ENCODE measurements at places on chromosomes 12 and 14.

DNA sequence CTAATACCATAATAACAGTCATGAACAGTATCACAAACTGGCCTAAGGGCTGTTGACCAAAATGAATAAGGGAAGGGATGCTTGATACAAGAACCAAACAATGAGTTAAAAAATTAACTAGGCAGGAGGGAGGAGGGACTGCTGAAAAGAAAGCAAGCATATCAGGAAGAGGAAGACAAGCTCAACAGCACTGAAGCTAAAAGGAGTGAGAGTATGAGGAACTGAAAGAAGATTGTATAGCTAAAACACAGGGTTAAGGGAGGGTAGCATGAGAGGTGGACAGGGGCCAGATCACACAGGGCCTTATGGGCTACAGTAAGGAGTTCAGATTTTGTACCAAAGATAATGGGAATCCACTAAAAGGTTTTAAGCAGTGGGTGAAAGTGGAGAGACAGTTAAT is 34.1 kb downstream of the ITGA7 start:
- H3K4me1 ChIP-seq: no peaks in the 10 kb centered on the region
- H3K4me3 ChIP-seq: no peak overlapping the region
- H3K36me3 ChIP-seq: no peaks in the 10 kb centered on the region
- H3K27me3 ChIP-seq: no peaks in the 10 kb centered on the region

DNA sequence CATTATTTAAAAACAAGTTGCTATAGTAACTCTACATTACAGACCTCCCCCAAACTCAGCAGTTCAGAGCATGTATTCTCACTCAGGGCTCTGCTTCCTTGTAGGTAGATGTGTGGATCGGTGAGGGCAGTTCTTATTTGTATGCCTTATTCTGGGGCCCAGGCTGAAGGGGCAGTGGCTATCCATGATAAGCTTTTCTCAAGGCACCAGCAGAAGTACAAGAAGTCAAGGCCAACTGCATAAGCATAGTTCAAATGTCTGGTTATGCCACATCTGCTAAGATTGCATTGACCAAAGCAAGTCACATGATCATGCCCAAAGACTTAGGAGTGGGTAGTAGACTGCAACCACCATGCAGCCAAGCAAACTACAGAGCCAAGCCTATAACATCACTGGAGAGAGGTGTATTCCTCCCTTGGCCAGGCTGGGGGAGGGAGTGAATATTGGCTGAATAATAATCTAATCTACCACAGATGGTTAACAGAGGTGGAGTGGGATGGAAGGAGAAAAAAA is 4.6 kb downstream of the PSEN1 start:
- no peak for DNase-seq
- H3K27ac ChIP-seq: no peak overlapping the region

DNA sequence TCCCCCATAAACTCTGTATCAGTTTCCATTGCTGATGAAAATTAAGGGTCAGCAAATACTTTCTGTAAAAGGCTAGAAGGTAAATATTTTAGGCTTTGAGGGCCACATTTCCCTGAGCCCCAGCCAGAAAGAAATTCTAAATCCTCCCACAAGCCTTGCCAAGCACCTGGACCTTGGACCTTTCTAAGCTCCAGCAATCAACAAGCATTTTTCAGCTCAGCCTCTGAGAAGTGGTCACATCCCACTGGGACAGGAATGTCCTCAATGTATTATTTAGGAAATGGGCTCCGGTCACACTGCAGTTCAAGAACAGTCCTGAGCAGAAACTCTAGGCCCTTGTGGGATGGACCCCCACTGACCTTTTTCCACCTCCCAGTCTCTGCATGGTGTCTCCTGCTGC is 55.9 kb downstream of the WSCD2 start:
- H3K27ac ChIP-seq: no peak overlapping the region
- H3K4me3 ChIP-seq: no peak overlapping the region
- no peak for DNase-seq
- H3K4me1 ChIP-seq: no peaks in the 10 kb centered on the region
- H3K27me3 ChIP-seq: no peaks in the 10 kb centered on the region

- H3K27ac ChIP-seq: peak overlapping the region; percentile 89
- no peak for DNase-seq
- H3K4me3 ChIP-seq: peak overlapping the region; percentile 86
- peaks cover 35% of the 10 kb centered on the region for H3K4me1 ChIP-seq
- H3K36me3 ChIP-seq: peaks cover 21% of the 10 kb centered on the region
Measured at GRCh38 chr12:77064896-77065360, 441 bp downstream of the E2F7 start.

GRCh38 chr12:108505129-108505528 is 9.9 kb upstream of the FICD start:
- peaks cover 3% of the 10 kb centered on the region for H3K4me1 ChIP-seq
- DNase-seq: no peak
- H3K36me3 ChIP-seq: no peaks in the 10 kb centered on the region

DNA sequence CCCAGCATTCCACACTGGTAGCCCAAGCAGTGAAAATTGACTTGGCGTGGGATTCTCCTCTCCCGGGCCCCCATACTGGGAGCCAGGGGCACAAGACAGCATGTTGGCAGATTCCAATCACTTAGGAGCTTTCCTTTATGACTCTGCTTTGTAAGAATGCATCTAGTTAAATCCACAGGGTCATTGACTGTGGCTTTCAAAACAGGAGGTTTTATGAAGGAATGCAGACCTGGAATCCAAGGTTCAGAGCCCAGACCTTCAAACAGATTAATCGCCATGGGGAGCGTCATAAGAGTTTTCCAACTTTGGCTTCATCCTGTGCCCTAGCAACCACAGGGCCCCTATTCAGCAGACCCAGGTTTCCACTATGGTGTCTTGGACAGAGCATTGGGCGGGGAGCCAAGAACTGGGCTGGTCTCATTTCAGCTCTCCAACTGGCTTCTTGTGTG is 76.4 kb upstream of the RMST start:
- no peaks in the 10 kb centered on the region for H3K36me3 ChIP-seq
- no peak overlapping the region for H3K27ac ChIP-seq
- peak; percentile 71 for DNase-seq
- peaks cover 8% of the 10 kb centered on the region for H3K4me1 ChIP-seq
- no peaks in the 10 kb centered on the region for H3K27me3 ChIP-seq

- no peak overlapping the region for H3K4me3 ChIP-seq
- H3K4me1 ChIP-seq: no peaks in the 10 kb centered on the region
- H3K27ac ChIP-seq: no peak overlapping the region
Measured at GRCh38 chr12:16359512-16360491, 12.4 kb downstream of the MGST1 start.

- H3K27me3 ChIP-seq: no peaks in the 10 kb centered on the region
- H3K36me3 ChIP-seq: no peaks in the 10 kb centered on the region
- H3K4me1 ChIP-seq: peaks cover 32% of the 10 kb centered on the region
Measured at GRCh38 chr14:73780896-73781295, 66.7 kb upstream of the PNMA1 start.

DNA sequence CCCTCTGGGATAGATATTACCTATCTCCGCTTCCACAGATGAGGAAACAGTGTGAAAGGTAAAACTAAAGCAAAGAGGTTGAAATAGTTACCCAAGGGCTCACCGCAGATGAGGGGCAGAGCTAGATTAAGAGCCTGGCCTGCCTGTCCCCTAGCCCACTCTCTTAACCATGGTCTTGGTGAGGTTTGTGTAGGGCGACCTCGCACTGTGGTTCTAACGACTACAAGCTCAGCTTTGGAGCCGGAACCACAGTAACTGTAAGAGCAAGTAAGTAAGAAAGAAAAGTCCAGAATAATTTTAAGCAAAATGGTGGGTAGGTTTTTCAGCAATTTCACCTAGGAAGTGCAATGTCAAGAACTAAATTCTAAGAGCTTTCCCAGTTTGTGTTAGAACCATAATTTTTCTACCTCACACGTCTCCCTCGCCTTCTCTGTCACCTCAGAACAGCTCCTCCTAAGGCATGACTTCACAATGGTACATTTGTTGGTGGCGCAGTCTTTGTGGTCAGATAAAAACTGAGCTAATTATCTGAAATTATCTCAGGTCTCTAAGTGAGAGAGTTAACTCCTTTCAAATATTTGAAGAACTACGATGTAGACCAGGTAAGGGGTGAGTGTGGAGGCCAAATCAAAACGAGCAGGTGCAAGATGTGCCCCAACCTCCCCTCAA is 64.8 kb downstream of the DAD1 start:
- H3K4me3 ChIP-seq: no peak overlapping the region
- no peak for DNase-seq
- peaks cover 22% of the 10 kb centered on the region for H3K4me1 ChIP-seq
- H3K27me3 ChIP-seq: no peaks in the 10 kb centered on the region

DNA sequence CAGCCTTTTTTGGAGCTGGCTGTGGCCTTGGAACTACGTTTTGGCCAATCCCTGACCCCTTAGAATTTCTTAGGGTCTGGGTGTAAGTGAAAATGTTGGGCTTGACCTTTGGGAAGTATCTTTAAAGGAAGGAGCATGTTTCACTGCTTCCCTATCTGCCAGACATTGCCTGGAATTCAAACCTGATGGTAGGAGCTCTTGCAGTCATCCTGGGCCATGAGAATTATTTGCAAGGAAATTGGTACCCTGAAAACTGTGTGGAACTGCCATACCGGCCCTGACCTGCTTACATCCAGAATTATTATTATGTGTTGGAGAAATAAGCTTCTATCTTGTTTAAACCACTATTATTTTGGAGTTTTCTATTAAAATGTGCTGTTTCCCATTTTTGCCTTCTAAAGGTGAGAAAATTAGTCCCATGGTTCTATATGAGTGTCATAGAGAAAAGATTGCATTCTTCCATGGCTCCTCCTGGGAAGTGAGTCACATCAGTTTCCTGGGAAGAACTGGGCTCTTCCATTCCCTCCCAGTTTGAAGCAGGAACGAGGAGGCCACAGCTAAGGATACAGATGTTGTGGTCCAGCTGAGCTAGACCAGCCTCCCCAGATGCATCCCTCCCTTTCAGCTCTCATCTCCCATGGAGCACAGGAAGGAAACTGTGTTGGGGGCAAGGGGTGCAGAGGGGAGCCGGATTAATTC is 9.5 kb upstream of the PGF start:
- no peak overlapping the region for H3K4me3 ChIP-seq
- peak overlapping the region; percentile 46 for H3K27ac ChIP-seq
- H3K36me3 ChIP-seq: no peaks in the 10 kb centered on the region
- H3K27me3 ChIP-seq: no peaks in the 10 kb centered on the region
